OCI-M1 (cell line): ENCODE measurements at places on chromosomes 12 and 14.

DNA sequence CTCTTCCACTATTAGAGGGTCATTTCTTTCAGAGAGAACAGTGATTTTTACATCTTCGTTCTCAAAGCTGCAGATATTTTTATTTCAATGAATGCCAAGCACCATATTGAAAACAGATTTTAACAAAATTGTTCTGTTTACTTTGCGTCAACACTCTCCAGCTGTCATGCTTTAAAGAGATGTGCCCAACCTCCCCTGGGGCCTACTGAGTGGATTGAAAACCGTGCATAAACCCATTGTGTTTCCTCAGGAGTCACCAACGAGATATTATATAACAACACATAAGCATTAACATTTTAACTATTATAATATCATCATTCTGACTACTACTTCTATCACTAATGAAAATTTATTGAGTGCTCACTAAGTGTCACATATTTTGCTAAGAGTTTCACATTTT lies 81.6 kb downstream of the MYF5 start:
- DNase-seq: no peak

- DNase-seq: no peak
Observed at GRCh38 chr14:97156705-97157104, 359.5 kb downstream of the VRK1 start.

DNA sequence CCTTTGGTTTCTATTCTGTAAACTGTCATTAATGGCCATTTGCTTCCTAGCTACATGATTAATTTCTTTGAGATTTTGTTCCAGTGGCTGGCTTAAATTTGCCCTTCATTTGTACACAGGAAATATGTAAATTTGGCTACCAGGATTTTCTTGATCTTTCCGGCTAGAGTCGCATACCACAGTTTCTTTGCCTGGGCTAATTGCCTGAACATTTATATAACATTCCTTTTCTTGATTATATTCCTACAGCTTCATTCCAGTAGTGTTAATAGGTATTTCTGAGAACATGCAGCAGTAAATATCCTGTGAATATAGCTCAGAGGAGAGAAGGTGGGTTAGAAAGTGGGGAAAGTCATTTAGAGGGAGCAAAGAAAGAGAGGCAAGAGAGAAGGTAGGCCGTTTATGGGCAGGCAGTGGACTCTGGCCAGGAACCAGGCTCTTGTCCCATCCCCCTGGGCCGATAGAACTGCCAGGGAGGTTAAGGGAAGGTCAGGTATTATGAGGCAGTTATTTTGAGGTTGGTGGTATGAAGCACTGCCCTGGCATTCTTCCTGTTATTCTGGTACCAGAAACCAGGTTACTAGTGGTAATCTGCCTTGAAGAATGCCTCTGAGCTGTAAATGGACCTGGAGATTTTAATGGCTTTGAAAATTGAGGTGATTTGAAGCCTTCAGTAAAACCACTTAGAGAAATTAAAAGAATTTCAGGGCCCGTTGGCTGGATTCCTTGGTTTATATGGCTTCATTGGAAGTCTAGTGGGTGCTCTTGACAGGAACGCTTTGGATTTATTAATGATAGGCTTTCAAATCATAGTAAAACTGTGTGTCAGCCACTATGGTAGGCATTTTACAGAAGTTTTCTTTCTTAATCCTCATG lies 4.4 kb downstream of the RNF10 start:
- no peak for DNase-seq

DNA sequence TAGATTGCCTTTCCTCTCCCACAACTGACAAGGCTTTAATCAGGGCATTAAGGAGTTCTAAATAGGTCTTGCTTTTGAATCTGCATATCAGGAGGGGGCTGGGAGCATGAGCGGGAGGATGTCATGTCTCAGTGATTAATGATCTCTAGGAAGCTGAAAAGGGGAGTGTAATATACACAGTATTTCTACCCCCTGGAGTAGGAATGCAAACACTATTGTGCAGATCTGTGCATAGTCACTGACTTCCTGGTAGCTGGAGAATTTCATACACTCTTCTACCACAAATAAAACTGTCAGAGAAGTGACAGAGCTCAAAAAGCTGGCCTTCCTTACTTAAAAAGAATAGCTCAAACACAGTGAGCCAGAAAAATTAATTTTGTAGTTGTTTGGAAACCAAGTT lies 65.8 kb downstream of the RIC8B start:
- peak; percentile 73 for DNase-seq

DNA sequence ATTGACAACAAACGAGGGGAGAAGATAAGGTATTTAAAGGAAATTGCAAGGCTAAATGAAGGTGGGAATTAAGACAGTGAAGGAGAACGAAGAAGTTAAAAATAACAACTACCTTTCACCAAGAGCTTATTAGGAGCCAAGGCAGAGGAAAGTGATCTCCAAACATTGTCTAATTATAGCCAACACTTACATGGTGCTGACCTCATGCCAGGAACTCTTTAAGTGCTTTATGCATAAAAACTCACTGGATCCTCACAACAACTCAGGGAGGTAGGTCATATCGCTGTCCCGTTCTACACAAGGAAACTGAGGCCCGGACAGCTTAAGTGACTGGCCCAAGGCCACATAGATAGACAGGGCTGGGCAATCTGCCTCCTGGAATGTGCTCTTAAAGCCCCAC lies 19.5 kb downstream of the TAMALIN start:
- DNase-seq: no peak

- no peak for DNase-seq
Observed at GRCh38 chr12:106033161-106033675, 105.5 kb downstream of the NUAK1 start.

DNA sequence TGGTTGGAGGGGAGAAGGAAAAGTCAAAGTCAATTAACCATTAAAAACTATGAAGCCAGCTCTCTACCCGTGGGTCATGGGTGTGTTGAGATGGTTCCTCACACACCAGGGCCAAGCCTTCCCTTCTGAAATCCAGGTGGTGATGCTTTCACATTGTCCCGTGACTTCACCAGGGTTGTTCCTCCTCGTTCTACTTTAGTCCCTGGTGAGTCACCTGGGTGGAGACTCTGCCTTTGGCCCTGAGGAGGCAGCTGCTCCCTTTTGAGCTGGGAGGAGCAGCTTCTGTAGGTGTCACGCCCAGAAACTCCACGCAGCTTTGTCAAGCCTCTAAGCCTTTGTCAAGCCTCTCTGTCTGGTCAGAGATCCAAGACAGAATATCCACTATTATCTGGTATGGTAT lies 348.3 kb downstream of the BMP4 start:
- DNase-seq: no peak

DNA sequence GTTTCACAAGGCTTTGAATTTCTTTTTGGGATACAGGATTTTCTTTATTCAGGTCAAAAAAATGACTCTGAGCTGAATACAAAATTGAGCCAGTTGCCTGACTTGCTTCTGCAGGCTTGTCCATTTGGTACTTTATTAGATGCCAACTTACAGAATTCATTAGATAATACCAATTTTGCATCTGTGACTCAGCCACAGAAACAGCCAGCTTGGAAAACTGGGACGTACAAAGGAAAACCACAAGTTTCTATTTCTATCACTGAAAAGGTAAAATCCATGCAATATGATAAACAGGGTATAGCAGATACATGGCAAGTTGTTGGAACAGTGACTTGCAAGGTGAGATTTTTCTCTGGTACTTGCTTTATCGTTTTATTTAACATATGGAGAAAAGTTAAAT lies 5.8 kb downstream of the AP5M1 start:
- DNase-seq: no peak

DNA sequence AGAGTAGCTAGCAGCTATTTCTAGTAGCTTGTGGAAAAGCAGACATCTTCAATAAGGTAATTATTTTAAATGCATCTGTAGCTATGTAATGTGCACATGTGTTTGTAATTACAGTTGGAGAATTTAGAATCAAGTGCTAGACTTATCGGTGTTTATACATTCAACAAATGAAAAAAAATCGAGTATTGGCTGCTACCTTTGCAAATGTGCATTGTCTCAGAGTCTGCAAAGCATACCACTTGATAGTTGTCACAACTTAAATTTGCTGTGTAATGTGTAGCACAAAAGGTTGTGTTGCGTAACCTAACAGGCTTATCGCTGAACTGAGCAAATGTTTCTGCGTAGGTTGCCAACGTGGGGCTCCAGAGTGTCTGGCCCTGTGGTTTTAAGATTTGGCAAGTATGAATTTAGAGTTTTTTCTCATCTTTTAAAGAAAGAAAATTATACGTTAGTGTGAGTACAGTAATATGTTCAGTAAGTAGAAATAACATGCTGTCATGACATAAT lies 44.3 kb downstream of the TMTC2 start:
- peak; percentile 80 for DNase-seq

- DNase-seq: no peak
Observed at GRCh38 chr12:128680555-128680954, 143.2 kb downstream of the SLC15A4 start.

GRCh38 chr14:31889297-31889696 lies 187.8 kb upstream of the ARHGAP5 start:
- no peak for DNase-seq

- peak; percentile 72 for DNase-seq
Observed at GRCh38 chr12:13000925-13001774, 1.1 kb upstream of the HEBP1 start.

DNA sequence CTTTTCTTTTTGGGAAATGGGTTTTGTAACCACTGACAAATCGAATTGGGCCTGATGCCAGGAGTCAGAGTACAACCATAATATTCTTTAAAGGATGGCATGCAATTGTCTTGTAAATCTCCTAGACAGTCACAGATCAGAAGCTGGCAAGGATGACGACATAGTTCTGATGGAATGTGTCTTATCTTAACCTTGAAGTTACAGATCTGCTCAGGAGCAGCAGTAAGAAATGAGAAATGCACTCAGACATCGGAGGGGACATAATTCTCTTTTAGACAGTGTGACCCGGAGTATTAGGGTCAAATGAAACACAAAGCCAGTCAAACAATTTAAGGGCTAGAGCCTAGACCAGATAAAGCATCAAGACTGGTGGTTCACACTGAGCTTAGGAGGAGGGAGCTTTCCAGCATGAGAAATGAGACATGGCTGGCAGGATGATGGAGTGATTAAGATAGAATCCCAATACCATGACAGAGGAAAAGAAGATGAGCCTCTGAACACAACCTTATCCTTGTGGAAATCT lies 17.5 kb downstream of the CBX5 start:
- peak; percentile 81 for DNase-seq

DNA sequence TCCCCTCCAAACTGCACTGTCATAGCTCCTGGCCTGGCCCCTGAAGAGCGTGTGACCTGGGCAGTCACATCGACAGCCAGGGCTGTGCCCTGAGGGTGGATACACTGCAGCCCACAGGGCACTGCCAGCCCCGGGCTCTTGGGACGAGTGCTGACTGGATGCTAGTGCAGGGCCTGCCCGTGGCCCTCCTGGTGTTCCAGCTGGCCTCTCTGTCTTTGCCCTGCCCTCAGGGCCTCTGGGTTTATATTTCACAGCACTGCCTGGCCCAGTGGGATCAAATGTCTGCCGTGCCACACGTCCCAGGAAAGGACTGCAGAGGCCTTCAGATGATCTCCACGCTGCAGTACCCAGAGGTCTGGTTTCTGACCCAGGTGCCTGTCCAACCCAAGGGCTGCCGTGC lies 10.1 kb upstream of the CCDC197 start:
- DNase-seq: no peak

- DNase-seq: no peak
Observed at GRCh38 chr12:29899212-29899931, 115.6 kb upstream of the TMTC1 start.

GRCh38 chr12:18250313-18250916 lies 10.9 kb upstream of the PIK3C2G start:
- DNase-seq: peak; percentile 85
